ENCODE measurements at places on chromosomes 12 and 14.

GRCh38 chr12:114664651-114665320 lies 19.2 kb downstream of the TBX3 start:
- DNase-seq, result no peak

- DNase-seq, result peak; percentile 61
Observed at GRCh38 chr12:121400332-121401139, 618 bp downstream of the RNF34 start.

- no peak for DNase-seq
Observed at GRCh38 chr14:36503771-36504741, 16.0 kb downstream of the NKX2-1 start.

GRCh38 chr12:54196396-54196795 lies 7.6 kb upstream of the SMUG1 start:
- DNase-seq, result no peak

GRCh38 chr12:84911271-84912197 lies 1.1 kb downstream of the SLC6A15 start:
- peak; percentile 2 for DNase-seq

DNA sequence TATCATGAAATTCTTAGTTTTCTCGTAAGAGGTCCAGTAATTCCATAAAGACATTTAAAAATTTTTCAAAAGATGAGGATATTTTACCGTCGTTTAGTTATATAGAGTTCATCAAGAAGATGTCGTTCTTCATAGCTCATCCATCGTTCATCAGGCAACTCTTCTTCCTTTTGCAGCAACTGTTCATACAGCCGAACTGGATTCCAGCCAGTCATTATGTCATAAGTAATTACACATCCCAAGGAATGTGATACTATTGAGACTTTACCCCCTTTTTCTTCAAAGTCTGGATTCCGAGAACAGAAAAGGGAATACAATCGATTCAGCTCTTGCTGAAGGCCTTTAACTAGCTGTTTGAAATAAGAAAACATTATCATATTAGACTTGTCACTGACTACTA lies 90.3 kb downstream of the DDHD1 start:
- DNase-seq, result no peak

GRCh38 chr12:66131067-66131688 lies 628 bp upstream of the LLPH start:
- no peak for DNase-seq

GRCh38 chr14:81122326-81122725 lies 98.4 kb downstream of the GTF2A1 start:
- DNase-seq, result no peak

DNA sequence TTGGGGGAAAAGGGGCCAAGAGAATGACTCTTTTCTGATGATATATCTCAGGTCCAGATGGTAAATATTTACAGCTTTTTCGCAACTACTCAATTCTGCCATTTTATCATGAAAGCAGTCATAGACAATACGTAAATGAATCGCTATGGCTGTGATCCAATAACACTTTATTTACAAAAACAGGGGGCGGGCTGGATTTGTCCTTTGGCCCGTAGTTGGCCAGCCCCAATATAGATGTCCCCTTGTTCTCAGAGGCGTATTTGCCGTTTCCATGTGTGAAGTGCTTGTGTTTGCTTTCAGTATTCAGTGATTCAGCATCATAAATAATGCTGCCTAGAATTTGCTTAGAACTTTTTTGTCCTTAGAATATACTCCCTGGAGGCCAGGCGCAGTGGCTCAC lies 77.2 kb downstream of the CCDC92 start:
- DNase-seq, result no peak

DNA sequence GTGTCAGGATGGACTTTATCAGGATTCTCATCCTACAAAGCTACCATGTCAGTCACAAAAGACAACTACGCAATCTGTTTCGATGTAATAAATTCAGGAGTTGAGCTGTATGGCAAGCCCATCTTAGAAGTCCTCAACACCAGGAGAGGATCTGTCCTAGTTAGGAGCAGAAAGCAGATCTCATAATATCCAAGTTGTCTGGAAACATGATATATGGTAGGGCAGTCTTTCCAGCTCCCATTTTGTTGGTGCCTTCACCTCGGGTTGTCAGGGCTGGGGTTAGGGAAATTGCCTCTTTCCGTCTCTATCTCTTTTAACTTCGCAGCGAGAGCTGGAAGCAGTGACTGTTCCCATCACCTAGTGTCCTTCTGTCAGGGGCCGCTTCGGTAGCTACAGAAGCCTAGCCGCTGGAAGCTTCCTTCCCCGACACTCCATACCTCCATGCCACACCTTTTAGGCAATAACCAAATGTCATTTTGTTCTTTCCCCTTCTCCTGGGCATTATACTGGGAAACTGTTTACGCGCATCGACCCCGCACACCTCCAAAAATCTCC lies 1.4 kb downstream of the NIN start:
- peak; percentile 14 for DNase-seq

GRCh38 chr14:64556526-64556925 lies 6.8 kb downstream of the PPP1R36 start:
- no peak for DNase-seq

- no peak for DNase-seq
Observed at GRCh38 chr12:94832780-94833681, 170.5 kb downstream of the NDUFA12 start.

- DNase-seq, result peak; percentile 76
Observed at GRCh38 chr12:121712461-121713256, at the start of gene TMEM120B. TSS of gene TMEM120B (plus strand) at chr12:121712752. CDS start at chr12:121712896, 144 bp downstream.

DNA sequence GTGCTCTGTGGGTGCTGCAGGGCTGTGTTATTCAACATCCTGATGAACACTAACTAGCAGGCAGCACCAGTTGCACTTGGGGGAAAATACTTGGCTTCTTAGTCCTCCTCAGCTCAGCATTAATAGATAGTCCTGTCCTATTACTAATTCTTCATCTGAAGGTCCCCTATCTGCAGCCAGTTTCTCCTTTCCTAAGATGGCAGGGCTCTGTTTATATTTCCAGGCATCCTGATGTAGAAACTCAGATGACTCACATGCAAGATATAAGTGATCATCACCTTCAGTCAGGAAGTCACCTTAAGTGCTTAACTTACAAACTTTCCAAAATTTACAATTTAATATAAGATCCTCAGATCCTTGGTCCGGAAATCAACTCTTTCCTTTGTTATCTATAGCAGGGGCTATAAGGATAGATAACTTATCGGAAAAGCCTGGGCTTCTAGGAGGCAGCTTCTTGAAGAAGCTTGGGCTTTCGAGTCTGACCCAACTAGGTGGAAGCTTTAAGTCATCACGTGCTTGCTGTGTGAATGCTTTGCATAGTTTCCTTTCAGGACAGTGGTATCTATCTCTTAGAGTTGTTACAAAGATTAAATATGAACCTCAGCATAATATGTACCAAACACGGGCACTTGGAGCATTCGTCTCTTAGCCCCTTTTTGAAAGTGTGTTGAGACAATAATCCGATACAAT lies 181.0 kb upstream of the GRIP1 start:
- DNase-seq, result no peak

GRCh38 chr14:29163109-29163508 lies 396.5 kb downstream of the FOXG1 start:
- no peak for DNase-seq

GRCh38 chr12:25852792-25853191 lies 105.7 kb upstream of the RASSF8 start:
- DNase-seq, result no peak

DNA sequence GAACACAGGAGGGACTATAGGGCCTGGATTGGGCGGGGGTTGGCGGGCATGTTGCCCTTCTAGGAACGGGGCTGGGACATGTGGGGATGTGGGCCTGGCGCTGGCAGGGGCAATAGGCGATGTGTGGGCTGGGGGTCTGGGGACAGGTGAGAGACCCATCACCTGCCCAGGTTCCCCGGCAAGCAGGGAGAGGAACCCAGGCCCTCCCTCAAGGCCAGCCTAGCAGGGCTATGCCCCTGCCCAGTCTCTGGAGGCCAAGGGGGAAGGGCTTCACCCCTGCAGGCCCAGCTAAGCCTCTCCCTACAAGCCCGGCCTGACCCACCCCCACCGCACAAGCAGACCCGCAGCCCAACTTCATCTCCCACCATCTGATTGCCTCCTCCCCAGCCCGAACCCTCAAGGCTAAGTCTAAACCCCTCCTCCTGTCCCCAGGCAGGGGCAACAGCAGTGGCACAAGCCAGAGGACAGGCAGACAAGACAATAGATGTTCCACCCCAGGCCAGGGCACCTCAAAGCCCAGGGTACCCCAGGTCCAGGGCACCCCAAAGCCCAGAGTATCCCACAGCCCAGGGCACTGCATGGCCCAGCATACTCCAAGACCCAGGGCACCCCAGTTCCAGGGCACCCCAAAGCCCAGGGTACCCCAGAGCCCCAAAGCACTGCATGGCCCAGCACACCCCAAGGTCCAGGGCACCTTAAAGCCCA lies 6.5 kb downstream of the JAG2 start:
- DNase-seq, result no peak

GRCh38 chr12:50928392-50928791 lies 24.0 kb upstream of the HIGD1C start:
- no peak for DNase-seq

GRCh38 chr12:14211947-14212387 lies 153.5 kb upstream of the ATF7IP start:
- DNase-seq, result no peak

DNA sequence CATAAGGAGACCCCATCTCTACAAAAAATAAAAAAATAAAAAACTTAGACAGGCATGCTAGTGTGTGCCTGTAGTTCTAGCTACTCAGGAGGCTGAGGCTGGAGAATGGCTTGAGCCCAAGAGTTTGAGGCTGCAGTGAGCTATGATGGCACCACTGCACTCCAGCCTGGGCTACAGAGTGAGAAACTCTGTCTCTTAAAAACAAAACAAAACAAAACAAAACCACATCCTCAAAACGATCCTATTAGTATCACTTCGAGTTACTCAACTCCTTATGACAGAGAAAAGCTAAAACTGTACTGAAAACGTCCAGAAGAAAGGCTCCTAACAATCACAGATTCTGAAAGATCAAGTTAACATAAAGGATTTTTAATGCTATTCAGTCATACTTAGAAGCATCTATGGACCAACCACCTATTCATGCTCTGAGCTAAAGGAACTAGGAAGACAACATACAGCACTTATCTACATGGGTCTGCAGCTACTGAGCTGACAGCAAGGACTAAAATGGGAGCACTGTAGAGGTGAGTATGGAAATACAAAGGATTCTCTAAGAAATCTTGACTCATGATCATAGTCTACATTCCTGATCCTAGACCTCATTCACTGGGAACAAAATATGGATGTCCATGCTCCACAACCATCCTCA lies 75.3 kb upstream of the DUSP6 start:
- DNase-seq, result no peak

GRCh38 chr12:97027482-97027881 lies 120.4 kb downstream of the NEDD1 start:
- DNase-seq, result no peak

DNA sequence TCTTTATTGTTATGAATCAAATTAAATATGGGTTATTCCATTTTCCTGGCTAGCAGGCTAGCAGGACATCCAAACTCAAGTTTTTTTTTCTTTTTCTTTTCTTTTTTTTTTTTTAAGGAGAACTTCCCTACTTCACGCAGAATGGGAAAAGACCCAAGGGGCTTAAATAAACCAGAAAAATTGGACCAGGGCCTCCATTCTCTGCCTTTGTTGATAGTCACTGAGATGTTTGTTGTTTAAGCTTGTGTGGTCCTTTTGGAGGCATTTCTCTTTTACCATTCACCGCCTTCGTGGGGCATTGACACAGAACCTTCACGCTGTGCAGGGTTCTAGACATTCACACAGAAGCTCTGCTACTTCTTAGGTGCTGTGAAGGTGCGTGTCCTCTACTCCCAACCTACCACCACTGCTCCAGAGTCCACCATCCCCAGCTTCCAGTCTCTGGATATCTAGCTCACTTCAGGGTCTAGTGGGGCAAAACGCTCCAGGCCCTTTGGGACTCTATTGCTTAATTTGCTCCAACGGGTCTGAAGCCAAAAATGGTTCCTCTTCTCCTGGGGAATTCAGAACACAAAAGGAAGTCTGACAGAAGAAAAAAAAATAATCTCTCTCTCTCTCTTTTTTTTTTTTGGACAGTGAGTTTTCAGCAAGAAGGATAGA lies 301.3 kb downstream of the AEBP2 start:
- no peak for DNase-seq

- DNase-seq, result no peak
Observed at GRCh38 chr12:45077251-45077650, 26.4 kb upstream of the DBX2 start.

- DNase-seq, result no peak
Observed at GRCh38 chr12:22533155-22533554, 11.2 kb downstream of the C2CD5 start.

GRCh38 chr12:117231750-117232149 lies 41.5 kb upstream of the FBXO21 start:
- DNase-seq, result peak; percentile 6

- no peak for DNase-seq
Observed at GRCh38 chr14:20416223-20416622, 2.9 kb upstream of the TEP1 start.

DNA sequence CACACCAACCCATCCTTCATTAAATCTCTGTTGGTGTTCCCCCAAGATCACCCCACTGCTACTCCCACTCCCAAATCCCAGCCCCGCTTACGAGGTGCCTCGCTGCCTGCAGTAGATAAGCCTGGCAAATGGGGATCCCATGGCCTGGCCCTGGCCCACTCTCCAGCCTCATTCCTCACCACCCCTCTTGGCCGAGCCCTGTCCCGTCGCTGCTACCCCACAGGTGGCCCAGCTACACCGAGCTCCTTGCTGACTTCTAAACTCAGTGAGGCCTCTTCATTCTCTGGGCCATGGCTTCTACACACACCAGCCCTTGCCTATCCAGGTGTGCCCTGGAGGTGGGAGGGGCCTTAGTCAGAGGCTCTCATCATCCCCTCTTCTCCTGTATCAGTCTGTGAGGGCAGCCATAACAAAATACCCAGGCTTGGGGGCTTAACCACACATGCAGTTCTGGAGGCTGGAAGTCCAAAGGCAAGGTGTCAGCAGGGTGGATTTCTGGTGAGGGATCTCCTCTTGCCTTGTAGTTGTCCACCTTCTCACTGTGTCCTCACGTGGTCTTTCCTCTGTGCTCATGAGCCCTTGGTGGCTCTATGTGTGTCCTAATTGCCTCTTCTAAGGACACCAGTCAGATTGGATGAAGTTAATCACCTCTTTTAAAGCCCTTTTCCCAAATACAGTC lies 92.8 kb downstream of the PRMT8 start:
- DNase-seq, result no peak

DNA sequence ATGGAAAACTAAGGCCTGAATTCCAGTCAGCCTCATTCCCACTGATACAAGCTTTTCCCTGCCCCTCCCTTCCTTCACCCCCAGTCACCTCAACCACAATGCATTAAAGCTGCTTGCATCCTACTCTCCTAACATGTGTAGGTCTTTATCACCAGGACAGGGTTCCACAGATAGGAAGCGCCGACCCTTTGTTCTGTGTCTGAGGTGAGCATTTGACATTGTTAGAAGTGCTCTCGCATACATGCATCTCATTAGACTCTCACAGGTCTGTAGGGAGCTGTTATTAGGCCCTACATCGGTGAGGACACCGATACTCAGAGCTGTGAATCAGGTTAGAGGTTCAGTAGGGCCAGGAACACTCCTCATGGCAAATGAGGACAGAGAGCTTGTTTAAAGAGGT lies 13.2 kb upstream of the EDDM3A start:
- DNase-seq, result no peak

All from activated CD4-positive, alpha-beta T cell treated with anti-CD3 and anti-CD28 coated beads, Interleukin-2, amount 50 U/mL, for 48 hours (primary cell).